Right atrium auricular region (tissue), 2 donors: ENCODE measurements at places on chromosomes 1 and 21. TPM values are rescaled to one million over a fixed set of nuclear protein-coding genes. Genes with fewer than 3 reads are reported as not detected.

GRCh38 chr1:39539252-39539790 is 37.3 kb downstream of the PABPC4 start:
- no peaks in the 10 kb centered on the region for H3K4me1 ChIP-seq
- peak; percentile 73 for DNase-seq
- H3K27me3 ChIP-seq, result no peaks in the 10 kb centered on the region

DNA sequence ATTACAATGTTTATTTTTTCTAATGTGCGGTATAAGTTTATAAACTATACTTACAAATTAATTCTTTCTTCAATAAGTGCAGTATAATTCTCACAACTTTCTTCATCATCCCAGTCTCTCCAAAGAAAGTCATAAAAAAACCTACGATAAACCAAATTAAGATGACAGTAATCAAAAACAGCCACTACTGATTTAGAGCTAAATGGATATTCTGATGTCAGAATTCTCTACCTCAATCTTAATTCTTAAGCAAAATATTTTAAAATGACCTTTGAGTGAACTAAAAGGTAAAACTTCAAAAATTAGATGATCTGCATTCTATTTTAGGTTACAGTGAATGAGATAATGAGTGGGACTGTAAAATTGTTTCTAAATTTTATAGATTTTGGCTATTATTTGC is 13.6 kb downstream of the SHCBP1L start:
- H3K4me1 ChIP-seq, result no peaks in the 10 kb centered on the region
- H3K4me3 ChIP-seq, result no peak overlapping the region
- H3K36me3 ChIP-seq, result no peaks in the 10 kb centered on the region

DNA sequence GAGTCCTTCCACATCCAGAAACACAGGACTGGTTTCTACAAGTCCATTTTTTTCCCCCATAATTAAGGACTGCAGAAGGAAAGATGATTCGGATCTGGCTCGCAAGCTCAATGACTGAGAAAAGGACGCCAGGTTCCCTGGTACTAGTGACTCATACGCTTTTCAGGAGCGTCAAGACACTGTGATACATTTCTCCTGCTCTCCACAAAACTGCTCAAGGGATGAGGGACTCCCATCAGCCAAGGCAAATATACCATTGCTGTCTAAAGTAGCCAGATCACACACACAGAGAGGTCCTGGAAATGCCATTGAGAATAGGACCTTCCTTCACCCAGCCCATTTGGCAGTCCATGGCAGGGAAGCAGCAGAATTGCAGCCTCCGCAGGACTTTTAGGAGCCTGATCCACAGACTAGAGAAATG is 253.6 kb upstream of the IRF2BP2 start:
- DNase-seq, result peak; percentile 77
- peak overlapping the region; percentile 85 for H3K27ac ChIP-seq
- H3K4me3 ChIP-seq, result no peak overlapping the region
- no peaks in the 10 kb centered on the region for H3K36me3 ChIP-seq
- peaks cover 38% of the 10 kb centered on the region for H3K4me1 ChIP-seq

DNA sequence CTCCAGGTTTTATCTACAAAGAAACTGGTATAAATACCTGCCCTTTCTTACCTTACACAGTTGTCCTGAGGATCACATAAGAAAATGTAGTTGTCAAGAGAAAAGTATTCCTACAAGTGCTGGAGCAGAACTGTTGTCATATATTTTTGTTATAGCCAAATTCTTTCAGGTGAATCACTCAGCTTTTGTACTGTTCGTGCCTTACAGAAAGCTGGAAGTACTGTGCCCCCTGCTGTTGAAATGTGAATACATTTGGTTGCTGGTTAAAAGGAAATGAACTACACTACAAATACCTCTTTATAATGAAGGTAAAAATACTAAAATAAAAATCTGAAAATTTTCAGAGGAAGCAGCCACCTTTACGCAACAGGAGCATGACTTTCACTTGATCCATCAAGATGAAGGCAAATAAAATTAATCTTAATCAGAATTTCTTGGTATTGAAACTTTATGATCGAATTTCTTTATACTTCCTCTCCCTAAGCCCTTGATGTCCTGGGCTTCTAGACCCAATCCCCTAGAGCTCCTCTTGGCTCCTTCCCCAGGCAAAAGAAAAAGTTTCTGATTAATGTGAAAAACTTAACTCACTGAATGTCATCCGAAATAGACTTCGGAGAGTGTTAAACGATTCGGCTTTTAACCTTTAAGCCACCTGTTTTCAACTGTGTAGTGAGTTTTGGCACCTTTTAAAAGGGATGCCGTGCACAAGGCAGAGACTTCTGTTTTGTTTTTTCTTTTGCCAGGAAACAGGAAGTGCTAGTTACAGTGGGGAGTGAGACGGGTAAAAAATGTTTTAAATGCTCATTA is 12.5 kb downstream of the CHML start:
- H3K36me3 ChIP-seq, result no peaks in the 10 kb centered on the region
- no peaks in the 10 kb centered on the region for H3K4me1 ChIP-seq
- H3K27me3 ChIP-seq, result no peaks in the 10 kb centered on the region
- H3K4me3 ChIP-seq, result no peak overlapping the region
- no peak for DNase-seq
- no peak overlapping the region for H3K27ac ChIP-seq

DNA sequence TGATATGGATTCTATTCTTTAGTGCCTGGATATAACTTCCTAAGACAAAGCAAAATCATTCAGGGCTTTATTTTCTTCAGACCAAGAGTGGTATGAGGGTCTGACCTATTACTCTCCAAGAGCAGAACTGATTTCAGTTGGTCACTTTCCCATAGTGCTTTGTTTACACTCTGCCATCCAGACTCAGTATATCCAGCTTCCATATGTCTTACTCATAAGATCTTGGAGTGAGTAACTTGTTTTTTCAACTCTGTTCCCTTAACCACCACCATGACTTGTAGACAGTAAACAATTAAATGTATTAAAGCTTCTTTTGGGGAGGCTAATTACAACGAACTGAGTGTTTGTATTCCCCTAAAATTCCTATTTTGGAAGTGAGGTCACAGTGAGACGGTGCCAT is 83.4 kb downstream of the USP24 start:
- H3K27me3 ChIP-seq, result no peaks in the 10 kb centered on the region
- peaks cover 92% of the 10 kb centered on the region for H3K36me3 ChIP-seq
- H3K4me3 ChIP-seq, result no peak overlapping the region
- no peaks in the 10 kb centered on the region for H3K4me1 ChIP-seq
- no peak for DNase-seq

DNA sequence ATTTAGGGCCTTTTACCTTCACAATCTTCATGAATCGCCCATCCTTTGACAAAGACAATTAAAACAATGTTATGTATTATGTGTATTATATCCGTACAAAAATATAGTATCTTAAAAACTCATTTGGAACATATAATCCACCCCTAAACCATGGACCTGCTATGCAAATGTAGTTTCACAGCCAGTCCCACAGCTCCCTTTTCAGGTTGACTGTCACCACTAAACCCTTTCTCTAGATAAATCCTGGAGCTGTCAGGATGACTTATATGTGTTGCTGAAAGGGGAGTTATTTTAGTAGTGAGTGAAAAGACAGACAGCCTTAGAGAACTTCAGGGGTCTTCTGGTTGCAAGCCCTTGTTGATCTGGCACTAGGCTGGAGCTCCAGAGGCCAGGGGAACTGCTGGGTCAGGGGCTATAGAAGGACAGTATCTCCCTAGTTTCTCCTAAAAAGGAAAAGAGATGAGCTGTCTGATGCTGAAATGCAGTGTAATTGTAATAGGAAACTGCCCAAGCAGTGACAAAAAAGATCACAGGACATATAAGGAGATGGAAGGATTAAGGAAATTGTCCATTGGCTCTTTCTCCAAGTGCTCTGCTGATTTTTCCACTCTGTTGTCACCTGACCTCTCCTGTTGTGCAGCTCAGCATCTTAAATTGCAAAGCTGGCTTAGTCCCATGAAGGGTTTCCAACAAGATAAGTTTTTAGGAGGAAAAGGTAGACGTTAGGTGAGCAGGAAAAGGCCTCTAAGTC is 127.7 kb downstream of the S1PR1 start:
- no peak for DNase-seq
- H3K4me3 ChIP-seq, result no peak overlapping the region
- no peaks in the 10 kb centered on the region for H3K36me3 ChIP-seq
- H3K27me3 ChIP-seq, result no peaks in the 10 kb centered on the region
- no peak overlapping the region for H3K27ac ChIP-seq
- no peaks in the 10 kb centered on the region for H3K4me1 ChIP-seq

DNA sequence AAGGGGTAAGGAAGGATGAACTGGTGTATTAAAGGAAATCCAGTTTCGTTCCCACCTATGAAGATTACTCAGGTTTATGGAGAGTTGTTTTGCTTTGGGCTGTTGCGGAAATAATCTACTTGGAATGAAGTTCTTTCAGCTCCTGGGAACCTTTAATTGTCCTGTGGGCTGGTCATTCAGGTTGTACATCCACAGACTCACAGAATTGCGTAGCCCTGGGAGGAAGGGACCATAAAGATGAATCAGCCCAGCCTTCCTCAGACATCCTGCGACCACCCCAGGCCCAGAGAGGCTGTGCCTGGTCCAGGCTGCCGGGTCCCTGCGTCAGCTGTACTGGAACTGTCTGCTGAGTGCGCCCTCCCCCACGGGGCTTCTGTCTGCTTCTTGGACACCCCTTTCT is 72.7 kb downstream of the GALNT2 start:
- H3K4me3 ChIP-seq, result no peak overlapping the region
- no peak for DNase-seq

DNA sequence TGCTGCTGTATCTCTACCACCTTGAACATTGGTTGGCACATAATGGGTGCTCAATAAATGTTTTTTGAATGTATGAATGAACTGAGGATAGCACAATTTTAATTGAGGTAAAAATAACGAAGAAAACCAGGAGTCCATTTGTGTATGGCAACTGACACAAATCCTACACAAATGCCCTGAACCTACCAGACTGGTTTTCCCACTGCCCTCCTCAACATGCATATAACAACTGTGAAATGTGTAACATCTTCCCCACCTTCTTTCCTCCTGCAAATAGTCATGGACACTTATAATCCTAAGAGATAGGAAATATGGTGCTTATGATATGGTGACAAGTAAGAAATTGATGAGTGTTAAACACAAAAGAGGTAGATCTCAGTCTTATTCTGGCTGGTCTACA is 9.9 kb upstream of the LMO4 start:
- DNase-seq, result no peak
- H3K36me3 ChIP-seq, result no peaks in the 10 kb centered on the region
- H3K4me1 ChIP-seq, result no peaks in the 10 kb centered on the region
- no peaks in the 10 kb centered on the region for H3K27me3 ChIP-seq
- no peak overlapping the region for H3K27ac ChIP-seq

DNA sequence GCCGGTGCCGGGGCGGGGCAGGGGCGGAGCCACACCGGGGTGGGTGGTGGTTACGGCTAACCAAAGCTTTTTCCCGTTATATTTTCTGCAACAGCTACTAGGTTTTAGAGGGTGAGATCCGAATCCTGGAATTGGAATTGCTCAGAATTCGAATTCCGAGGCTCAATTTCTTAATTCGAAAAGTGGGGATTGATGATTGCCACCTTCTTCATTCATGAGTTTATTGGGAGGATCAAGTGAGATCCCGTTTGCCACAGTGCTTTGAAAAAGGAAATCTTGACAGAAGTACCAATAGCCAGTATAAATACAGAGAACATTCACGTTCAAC is 207 bp upstream of the SVBP start:
- H3K4me3 ChIP-seq, result peak overlapping the region; percentile 90
- no peaks in the 10 kb centered on the region for H3K27me3 ChIP-seq
- peak overlapping the region; percentile 99 for H3K27ac ChIP-seq
- no peaks in the 10 kb centered on the region for H3K36me3 ChIP-seq

DNA sequence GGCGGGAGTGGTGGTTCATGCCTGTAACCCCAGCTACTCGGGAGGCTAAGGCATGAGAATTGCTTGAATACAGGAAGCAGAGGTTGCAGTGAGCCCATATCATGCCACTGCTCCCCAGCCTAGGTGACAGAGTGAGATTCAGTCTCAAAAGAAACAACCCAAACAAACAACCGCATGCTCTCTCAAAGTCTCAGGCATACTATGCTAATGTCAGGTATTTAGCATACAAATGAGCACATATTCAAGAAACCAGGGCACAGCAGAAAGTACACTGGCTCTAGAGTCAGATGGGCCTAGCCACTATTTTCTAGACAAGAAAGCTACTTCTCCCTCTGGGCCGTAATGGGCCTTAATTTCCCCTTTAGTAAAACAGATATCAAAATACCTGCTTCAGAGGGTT is 55.0 kb downstream of the ELAVL4 start:
- no peak overlapping the region for H3K4me3 ChIP-seq
- H3K36me3 ChIP-seq, result no peaks in the 10 kb centered on the region
- no peaks in the 10 kb centered on the region for H3K4me1 ChIP-seq
- no peak overlapping the region for H3K27ac ChIP-seq

GRCh38 chr1:33438364-33439160 is 7.7 kb upstream of the PHC2 start:
- H3K4me1 ChIP-seq, result peaks cover 41% of the 10 kb centered on the region
- no peak overlapping the region for H3K4me3 ChIP-seq
- no peaks in the 10 kb centered on the region for H3K36me3 ChIP-seq
- no peaks in the 10 kb centered on the region for H3K27me3 ChIP-seq
- no peak for DNase-seq
- no peak overlapping the region for H3K27ac ChIP-seq

GRCh38 chr1:7508052-7508933 is 262.8 kb upstream of the VAMP3 start:
- DNase-seq, result no peak
- H3K4me1 ChIP-seq, result peaks cover 29% of the 10 kb centered on the region
- H3K27me3 ChIP-seq, result no peaks in the 10 kb centered on the region
- peak overlapping the region; percentile 27 for H3K27ac ChIP-seq
- no peaks in the 10 kb centered on the region for H3K36me3 ChIP-seq

- H3K4me3 ChIP-seq, result no peak overlapping the region
- no peaks in the 10 kb centered on the region for H3K36me3 ChIP-seq
- peak overlapping the region; percentile 22 for H3K27ac ChIP-seq
Observed at GRCh38 chr1:78061825-78062523, 16.2 kb downstream of the GIPC2 start.

DNA sequence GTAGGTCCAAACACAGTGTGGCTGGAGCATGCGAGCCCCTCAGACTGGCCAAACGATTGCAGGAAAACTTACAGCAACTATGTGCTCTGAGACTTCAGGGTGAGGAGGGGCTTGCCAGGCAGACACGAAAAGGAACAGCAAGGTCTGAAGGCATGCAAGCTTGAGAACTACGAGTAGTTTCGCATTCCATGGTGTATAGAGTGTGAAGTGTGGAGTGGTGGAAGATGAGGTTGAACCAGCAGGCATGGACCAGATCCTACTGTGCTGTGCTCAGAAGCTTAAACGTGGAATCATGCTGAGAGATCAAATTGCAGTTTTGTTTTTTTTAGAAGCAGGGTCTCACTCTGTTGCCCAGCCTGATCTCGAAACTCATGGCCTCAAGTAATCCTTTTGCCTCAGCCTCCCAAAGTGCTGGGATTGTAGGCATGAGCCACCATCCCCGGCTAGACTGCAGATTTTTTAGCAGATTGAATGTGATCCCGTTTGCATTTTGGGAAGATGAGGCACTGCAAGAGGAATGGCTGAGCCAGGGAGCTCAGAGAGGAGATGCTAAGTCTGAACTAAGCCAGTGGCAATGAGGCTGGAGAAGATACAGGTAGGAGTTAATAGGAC is 5.1 kb upstream of the TFAP2E start:
- no peak overlapping the region for H3K27ac ChIP-seq
- DNase-seq, result no peak
- H3K27me3 ChIP-seq, result no peaks in the 10 kb centered on the region
- H3K36me3 ChIP-seq, result peaks cover 14% of the 10 kb centered on the region

GRCh38 chr1:30883389-30884172 is 25.0 kb downstream of the SDC3 start:
- no peaks in the 10 kb centered on the region for H3K4me1 ChIP-seq
- H3K27me3 ChIP-seq, result no peaks in the 10 kb centered on the region
- no peak for DNase-seq
- no peaks in the 10 kb centered on the region for H3K36me3 ChIP-seq
- no peak overlapping the region for H3K4me3 ChIP-seq

The C1orf87 gene
- not detected for total RNA-seq

The TIMM17A gene
- 59.1 TPM for total RNA-seq

The HFM1 gene
- 2.6 TPM for total RNA-seq

The DNALI1 gene
- total RNA-seq, result 3.9 TPM

The IFI16 gene
- total RNA-seq, result 41.2 TPM

The CFHR3 gene
- not detected for total RNA-seq

The SEMA4A gene
- total RNA-seq, result 2.0 TPM

The SPRR2E gene
- not detected for total RNA-seq
